ENCODE measurements at places on chromosomes 3 and 15.

- peak; percentile 41 for DNase-seq
These were observed 103.6 kb upstream of the ICE2 start for GRCh38 chr15:60582370-60583036.

DNA sequence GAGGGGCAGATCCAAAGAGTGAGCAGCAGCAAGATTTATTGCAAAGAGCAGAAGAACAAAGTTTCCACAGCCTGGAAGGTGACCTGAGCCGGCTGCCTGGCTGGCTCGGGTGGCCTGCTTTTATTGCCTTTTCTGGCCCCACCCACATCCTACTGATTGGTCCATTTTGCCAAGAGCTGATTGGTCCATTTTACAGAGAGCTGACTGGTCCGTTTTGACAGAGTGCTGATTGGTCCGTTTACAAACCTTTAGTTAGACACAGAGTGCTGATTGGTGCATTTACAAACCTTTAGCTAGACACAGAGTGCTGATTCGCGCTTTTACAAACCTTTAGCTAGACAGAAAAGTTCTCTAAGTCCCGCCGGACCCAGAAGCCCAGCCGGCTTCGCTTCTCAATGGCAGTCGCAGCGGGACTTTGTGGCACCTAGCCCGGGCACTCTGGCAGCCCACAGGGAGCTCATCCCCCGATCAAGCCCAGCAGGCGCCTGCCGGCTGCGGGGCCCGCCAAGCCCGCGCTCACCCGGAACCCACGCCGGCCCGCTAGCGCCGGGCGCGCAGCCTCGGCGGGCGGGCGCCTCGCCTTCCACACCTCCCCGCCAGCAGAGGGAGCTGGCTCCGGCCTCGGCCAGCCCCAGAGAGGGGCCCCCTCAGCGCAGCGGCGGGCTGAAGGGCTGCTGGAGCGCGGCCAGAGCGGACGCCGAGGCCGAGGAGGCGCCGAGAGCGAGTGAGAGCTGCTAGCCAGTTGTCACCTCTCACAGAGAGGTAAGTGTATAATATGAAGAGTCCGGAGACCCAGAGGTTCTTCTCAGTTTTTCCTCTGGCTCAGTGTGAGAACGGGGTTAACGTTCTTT is 339.2 kb downstream of the CHL1 start:
- DNase-seq = no peak

- DNase-seq = no peak
These were observed 24.7 kb downstream of the ZNF80 start for GRCh38 chr3:114212646-114213045.

DNA sequence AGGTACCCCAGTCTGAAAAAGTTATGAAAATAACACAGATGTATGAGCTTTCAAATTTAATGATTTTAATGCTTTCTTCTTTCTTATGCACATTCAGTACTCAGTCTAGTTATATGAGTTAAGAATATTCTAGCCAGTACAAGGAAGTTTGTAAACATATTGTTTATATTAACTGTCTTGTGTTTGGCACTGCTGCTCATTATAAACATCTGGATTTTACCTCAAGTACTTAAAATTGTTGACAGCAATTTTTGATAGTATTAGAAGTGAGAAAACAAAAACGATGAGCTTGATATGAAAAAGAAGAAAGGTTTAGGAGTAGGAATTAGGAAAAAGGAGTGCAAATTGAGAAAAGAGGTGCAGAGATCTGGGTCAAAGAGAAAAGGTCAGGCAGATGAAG is 293.3 kb downstream of the C3orf38 start:
- no peak for DNase-seq

DNA sequence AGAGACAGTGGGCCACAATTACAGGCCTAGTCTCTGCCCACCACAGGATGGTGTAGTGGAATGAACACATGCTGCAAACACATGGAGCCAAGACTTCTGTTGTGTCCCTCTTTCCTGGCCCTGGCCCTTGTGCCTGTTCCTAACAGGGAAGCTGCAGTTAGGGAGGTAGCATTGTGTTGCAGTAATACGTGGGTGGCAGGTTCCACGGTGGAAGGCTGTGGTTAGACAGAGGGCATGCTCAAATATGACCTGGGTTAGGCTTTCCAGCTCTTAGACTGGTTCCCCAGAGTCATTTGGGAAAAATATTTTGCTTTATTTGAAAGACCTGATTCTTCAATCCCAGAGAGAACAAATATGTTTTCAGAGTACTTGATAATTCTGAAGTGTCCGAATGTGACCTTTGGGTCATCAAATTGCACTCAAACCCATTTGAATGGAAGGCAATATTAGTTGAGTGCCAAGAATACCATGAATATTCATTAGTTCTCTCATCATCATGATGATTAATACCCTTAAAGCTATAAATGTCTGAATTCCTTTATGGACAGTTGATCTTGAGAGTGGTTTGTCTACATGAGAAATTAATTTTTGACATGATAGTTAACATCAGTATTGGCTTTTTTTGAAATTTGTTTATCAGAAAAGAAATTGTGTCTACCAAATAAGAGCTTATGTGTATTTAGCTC is 28.5 kb downstream of the PLAAT1 start:
- no peak for DNase-seq

- no peak for DNase-seq
These were observed 57.2 kb downstream of the SEC22A start for GRCh38 chr3:123258811-123259420.

DNA sequence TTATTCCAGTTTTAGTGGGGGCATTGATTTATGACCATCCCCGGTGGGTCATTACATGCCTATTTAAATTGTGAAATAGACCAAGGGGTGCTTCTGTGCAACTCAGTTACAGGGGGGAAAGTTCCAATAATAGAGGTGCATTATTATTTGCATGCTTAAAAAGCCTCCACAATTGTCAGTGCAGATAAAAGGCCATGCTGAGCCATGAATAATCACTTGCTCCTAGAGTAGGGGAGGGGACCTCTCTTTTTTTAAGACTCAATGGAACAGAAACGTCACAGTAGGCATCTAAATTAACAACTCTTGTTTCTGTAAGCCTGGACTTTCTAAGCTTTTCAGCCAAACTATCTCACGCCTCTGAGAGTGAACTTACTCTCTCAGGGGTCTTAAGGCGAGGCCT is 66.5 kb upstream of the CMTM7 start:
- no peak for DNase-seq

DNA sequence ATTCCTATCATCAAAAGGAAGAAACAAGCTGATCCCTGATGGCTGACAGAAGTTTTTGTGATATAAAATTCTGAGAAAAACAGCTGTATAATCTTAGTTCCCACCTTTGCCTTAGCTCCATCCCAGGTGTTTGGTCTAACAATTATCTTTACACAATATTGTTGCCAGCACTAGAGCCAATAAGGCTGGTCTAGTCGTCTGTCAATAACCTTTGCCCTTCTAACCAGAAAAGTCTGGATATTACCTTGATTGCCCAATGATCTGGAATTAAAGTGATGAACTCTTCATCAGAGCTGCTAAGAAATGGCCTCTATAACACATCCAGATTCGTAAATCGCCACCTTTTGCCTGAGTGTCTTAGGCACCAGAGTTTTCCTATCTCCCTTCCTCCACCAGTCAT is 98.4 kb downstream of the FMN1 start:
- DNase-seq = no peak

DNA sequence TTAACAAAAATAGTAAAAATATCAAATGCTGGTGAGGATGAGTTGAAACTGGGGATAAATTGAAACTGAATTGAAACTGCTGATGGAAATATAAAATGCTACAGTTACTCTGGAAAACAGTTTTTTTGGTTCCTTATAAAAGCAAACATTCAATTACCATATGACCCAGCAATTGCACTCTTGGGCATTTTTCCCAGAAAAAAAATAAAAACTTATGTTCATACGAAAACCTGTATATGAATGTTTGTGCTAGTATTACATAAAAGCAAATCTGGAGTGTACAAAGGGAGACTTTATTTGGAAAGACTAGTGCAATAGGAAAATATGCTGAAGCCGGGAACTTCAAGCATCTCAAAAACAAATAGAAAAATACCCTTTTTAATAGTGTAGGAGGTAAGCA is 857.9 kb upstream of the CADM2 start:
- no peak for DNase-seq

GRCh38 chr15:85786781-85787114 is 8.0 kb downstream of the KLHL25 start:
- DNase-seq = no peak

- no peak for DNase-seq
These were observed 30.7 kb downstream of the MBNL1 start for GRCh38 chr3:152299249-152299976.

DNA sequence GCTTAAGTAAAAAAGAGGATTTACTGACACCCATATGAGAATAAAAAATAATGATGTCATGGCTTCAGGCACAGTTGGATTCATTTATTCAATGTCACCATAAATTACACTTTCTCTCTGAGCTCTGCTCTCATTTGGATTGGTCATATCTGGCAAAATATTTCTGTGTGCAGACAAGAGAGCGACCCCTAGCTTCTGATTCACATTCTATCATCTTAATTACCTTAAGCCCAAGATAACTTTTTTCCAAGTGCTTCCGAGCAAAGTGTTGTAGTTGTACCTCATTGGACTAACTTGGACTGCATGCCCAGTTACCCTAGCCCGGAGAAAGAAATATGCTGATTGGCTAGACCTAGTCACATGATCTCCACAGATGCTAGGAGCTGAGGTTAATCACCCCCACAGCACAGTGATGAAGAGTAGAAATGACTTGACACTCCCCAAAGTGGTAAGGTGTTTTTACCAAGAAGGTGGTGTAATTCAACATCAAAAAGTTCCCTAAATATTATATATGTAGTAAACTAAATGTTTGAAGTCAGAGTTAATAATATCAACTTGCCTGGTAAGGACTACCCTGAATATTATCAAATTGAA is 552.2 kb upstream of the SUCLG2 start:
- DNase-seq = no peak

- DNase-seq = no peak
These were observed 278.7 kb upstream of the MANF start for GRCh38 chr3:51106242-51106876.

- DNase-seq = no peak
These were observed 56.2 kb downstream of the GREM1 start for GRCh38 chr15:32774022-32774421.

GRCh38 chr15:72161361-72162132 is 36.0 kb downstream of the GRAMD2A start:
- no peak for DNase-seq

DNA sequence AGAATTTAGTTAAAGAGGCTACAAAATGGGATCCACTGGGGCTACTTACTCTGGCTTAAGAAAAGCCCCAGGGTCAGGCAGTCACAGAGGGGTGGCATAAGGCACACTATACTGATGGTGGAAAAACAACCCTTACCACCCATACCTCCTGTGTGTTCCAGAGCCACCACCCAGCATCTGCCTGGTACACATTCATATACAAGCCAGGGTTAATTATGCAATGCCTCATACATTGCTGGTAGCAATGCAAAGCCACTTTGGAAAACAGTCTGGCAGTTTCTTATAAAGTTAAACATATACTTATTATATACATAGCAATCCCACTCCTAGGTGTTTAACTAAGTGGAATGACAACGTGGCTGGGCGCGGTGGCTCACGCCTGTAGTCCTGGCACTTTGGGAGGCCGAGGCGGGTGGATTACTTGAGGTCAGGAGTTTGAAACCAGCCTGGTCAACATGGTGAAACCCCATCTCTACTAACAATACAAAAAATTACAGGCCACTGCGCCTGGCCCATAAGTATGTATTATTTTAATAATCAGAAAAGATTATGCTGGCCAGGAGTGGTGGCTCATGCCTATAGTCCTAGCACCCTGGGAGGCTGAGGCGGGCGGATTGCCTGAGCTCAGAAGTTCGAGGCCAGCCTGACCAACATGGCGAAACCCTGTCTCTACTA is 15.2 kb upstream of the NCKIPSD start:
- DNase-seq = no peak

GRCh38 chr15:37058316-37058985 is 41.9 kb downstream of the MEIS2 start:
- no peak for DNase-seq

GRCh38 chr3:69451594-69451993 is 65.7 kb upstream of the FRMD4B start:
- no peak for DNase-seq

DNA sequence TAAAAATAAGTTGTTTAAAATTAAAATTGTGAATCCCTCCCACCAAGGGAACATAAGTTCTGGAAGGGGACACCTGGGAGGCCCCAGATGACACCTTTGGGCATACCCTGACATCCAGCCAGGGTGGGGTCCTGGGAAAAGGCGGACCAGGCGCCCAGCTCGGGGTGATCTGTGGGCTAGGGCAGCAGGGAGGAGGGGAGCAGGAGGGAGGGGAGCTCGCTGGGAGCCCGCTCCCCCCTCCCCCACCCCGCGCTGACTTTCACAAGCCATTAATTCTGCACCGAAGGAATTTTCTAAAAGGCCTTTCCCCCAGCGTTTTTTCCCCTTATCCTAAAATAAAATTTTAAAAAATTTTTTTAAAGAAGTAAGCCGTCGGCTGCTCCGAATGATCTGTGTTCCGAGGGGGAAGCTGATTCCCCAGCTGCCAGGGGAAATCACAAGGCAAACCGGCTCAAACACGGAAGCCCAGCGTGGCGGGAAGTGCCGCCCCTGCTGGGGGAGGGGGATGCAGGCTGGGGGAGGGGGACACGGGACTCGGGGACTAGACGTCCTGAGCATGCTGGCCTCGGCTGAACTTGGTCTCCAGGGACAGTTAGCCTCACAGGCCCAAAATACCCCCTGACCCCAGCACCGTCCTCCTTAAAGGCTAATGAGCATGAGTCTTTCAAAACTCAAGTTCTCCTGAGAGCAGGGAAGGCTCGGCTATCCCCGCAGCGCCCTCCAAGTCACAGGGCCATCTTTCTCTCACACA is 13.9 kb downstream of the PLXND1 start:
- no peak for DNase-seq

DNA sequence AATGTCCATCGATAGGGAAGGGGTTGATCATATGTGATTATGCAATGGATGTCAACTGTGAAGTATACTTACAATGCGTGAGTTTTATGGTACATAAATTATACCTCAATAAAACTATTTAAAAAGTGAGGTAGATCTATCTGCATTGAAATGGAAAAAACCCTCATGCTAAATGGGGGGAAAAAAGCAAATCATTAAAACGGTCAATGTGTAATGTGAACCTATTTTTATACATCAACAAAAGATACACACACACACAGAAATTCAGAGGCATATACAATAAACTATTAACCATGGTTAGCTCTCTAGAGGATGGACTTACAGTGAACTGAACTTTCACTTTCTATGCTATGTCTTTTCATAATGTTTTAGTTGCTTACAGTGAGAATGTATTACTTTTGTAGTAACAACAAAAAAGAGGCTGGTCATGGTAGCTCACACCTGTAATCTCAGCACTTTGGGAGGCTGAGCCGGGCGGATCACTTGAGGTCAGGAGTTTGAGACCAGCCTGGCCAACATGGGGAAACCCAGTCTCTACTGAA is 23.1 kb downstream of the STIMATE start:
- no peak for DNase-seq

GRCh38 chr3:39531066-39531465 is 63.6 kb downstream of the MOBP start:
- DNase-seq = no peak

GRCh38 chr3:98784042-98784441 is 20.9 kb downstream of the ST3GAL6 start:
- DNase-seq = no peak

DNA sequence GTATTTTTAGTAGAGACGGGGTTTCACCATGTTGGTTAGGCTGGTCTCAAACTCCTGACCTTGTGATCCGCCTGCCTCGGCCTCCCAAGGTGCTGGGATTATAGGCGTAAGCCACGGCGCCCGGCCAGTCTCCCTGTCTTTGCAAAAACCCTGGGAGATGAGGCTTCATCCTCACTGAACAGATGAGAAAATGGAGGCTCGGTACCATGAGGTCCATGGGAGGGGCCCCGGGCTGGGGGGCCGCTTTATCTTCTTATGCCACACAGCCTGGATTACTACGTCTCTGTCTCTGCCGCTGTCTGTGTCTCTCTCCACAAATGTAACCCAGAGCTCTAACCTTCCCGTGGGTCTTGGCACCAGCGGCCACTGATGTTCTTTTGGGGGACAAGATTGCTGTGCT is 39.1 kb downstream of the ABTB1 start:
- DNase-seq = no peak
